Esophagus squamous epithelium (tissue), 5 donors: ENCODE measurements at places on chromosomes 4 and X.

GRCh38 chrX:133838761-133839676, 146.4 kb downstream of the GPC3 start:
- no peak overlapping the region for H3K4me3 ChIP-seq
- H3K27ac ChIP-seq = no peak overlapping the region
- no peaks in the 10 kb centered on the region for H3K36me3 ChIP-seq

GRCh38 chrX:106783716-106784115, 18.8 kb upstream of the TBC1D8B start:
- no peak overlapping the region for H3K27ac ChIP-seq
- DNase-seq = no peak
- no peaks in the 10 kb centered on the region for H3K4me1 ChIP-seq
- no peaks in the 10 kb centered on the region for H3K27me3 ChIP-seq
- H3K4me3 ChIP-seq = no peak overlapping the region

GRCh38 chr4:656436-657337, 17.4 kb downstream of the ATP5ME start:
- H3K4me1 ChIP-seq = no peaks in the 10 kb centered on the region
- H3K36me3 ChIP-seq = no peaks in the 10 kb centered on the region
- no peak overlapping the region for H3K4me3 ChIP-seq
- no peaks in the 10 kb centered on the region for H3K27me3 ChIP-seq
- no peak for DNase-seq
- H3K27ac ChIP-seq = no peak overlapping the region

GRCh38 chr4:182513587-182514291, 270.5 kb downstream of the TENM3 start:
- no peaks in the 10 kb centered on the region for H3K4me1 ChIP-seq
- no peak overlapping the region for H3K4me3 ChIP-seq
- DNase-seq = no peak
- no peaks in the 10 kb centered on the region for H3K36me3 ChIP-seq
- no peaks in the 10 kb centered on the region for H3K27me3 ChIP-seq
